Stimulated activated CD4-positive, alpha-beta T cell treated with anti-CD3 and anti-CD28 coated beads, Interleukin-1b, Interleukin-23, amount 100 ng/mL, for 1 hour (primary cell): ENCODE measurements at places on chromosomes 5 and 9.

DNA sequence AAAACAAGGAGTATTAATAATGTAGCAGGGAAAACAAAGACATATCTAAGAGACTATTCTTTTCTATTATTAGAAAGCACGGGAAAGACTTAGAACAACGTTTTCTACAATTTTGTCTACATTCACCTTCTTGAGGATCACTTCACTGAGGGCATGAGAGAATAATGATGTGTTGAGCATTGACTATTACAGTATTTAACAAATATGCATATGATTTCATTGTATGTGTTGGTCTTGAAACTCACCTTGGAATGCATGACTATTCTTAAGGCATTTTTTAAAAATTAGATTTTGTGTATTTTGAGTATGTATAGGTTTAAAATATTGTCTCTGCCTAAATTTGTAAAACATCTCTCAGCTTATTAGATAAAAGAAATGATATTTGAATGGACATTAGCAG lies 1.2 kb downstream of the FSD1L start:
- no peak for DNase-seq

DNA sequence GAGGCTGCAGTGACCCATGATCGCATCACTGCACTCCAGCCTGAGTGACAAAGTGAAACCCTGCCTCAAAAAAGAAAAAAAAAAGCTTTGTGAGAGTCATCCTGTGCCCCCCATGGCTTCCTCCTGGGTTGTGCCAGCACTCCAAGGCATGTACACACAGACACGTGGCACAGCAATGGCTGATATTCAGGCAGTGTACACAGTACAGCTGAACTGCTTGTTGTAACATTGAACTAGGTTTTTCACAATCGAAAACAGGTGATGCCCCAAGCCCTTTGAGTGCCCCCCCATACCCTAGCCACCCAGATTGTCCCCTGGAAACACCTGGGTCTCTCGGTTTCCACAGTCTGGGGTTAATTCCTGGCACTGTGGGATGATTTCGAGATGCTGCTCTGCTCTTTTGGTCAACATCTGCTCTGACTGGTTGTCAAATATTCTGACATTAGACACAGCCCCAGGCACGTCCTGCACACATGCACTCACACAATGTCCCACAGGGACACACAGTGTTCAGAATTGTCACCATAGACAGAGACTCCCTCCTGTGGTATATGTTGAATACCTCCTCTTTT lies 9.2 kb downstream of the SPINK4 start:
- DNase-seq, result no peak

DNA sequence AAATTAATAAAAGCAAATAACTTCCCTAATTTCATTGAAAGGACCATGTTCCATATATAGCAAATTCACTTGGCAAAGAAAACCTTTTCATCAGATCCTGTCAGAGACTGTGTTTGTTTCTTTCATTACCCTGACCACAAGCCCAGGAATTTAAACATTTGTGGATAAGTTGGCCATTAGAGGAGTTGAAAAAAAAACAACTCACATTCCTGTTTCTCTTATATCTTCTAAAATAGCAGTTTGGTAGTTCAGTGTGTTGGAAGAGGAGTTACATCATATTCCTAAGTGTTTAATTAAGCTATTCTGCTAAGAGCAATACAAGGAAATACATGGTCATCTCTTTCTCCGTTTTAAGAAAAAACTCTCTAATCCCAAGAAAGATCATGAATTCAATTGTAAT lies 505.6 kb downstream of the TLE1 start:
- no peak for DNase-seq

GRCh38 chr5:135249658-135250057 lies 149.4 kb downstream of the MACROH2A1 start:
- no peak for DNase-seq

- DNase-seq, result no peak
These were observed 33.5 kb upstream of the HSPB3 start for GRCh38 chr5:54421976-54422375.

DNA sequence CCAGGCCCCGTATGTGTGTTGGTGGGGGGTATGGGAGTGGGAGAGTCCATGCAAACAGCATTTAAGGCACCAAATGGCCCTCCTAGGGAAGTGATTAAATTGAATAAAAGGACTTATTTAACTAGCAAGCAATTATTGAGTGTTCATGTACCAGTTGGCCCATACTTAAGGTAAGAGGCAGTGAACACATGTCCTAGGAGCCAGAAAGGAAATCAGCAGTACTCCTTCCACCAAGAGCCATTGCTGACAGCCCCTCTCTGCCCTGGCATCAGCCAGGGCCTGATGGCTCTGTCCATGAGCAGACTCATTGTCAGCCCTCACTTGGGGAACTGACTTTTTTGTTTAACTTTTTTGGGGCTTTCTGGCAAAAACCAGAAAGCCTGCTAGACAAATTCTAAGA lies 10.4 kb upstream of the SHROOM1 start:
- DNase-seq, result no peak

DNA sequence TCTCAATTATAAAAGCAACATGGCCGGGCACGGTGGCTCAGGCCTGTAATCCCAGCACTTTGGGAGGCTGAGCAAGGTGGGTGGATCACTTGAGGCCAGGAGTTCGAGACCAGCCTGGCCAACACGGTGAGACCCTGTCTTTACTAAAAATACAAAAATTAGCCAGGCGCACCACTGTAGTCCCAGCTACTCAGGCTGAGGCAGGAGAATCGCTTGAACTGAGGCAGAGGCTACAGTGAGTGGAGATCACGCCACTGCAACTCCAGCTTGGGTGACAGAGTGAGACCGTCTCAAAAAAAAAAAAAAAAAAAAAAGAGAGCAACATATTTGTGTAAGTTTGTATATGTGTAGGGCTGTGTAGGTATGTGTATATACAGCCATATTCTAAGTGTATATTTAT lies 7.5 kb downstream of the RPS6 start:
- DNase-seq, result no peak

DNA sequence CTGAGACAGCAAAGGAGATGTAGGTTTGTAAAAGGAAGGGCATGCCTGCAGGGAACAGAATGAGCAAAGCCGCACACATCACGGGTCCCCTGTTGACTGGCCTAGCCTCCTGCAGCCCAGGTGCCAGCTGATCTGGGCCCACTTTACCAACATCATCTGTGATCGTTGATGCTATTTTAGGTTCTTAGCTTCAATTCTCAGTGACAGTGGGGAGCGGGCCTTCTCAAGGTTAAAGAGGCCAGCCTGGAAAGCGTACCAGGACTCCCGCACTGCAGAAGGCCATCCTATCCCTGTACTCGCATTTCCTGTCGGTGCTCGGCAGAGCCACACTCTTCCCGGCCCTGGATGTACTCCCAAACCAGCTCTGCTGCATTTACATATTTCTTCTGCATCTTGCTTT lies 213.5 kb upstream of the IRX1 start:
- DNase-seq, result no peak

DNA sequence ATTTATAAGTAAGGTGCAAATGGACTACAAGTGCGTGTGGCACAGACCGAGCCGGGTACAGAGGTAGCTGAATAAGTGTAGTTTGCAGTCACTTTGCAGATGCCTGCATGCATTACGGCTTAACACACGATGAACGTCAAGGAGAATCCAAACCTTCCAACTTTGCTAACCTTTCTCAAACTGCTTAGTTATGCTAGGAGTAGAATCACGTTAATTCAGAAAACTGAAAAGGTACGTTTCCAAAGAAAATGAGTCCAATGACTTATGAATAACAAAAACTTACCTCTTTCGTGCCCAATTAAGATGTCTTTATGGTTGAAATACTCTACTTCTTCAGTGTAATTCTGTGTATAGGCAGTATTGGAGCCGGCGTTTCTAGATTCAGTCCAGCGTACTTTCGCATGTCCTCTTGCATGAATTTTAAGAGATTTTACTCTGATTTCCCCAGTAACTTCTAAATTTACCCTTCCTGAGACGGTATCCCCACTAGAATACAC lies 539 bp downstream of the ARRDC3 start:
- DNase-seq, result no peak

GRCh38 chr5:145681686-145682085 lies 153.5 kb downstream of the PRELID2 start:
- no peak for DNase-seq

DNA sequence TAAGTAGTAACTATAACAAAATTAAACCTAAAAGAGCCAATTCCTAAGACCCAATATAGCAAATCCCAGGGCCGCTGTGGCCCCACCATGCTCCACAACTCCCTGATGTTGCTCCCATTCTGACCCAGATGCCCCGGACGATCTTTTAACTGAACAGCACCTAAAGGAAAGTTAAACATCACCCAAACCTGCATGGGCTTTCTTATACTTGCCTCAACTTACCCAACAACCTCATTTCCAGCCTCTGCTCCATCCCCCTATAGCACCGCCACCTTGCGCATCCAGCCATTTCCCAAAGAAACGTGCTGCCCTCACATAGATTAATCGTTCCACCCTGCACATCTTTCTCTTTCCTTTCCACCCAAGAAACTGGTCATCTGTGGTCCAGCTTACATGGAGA lies 54.6 kb downstream of the ZNF354C start:
- no peak for DNase-seq

- DNase-seq, result no peak
These were observed 2.5 kb downstream of the STOM start for GRCh38 chr9:121367306-121368137.

DNA sequence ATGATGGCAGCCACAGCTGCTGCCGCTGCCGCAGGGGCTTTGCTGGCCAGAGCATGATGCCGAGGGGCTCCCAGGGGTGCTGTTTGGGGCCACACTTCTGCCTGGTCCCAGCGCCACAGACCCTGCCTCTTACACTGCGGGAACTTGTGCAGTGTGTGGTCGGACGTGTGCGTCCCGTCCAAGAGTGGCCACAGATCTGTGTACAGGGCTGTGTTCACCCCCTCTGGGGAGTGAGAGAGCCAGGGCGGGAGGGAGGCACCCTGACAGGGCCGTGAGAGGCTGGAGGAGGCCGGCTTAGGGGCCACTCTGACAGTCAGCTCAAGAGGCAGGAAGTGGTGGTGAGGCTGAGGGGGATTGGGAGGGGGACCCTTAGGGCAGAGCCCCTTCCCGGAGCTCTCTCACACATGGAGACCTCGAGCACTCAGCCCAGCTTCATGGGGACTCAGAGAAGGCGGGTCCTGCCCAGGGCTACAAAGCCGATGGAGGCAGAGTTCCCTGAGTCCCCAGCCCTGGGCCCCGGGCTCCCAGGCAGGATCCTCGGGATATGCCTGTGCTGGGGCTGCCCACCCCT lies 13.1 kb upstream of the CARD19 start:
- DNase-seq, result no peak

- no peak for DNase-seq
These were observed 28.2 kb downstream of the CDC25C start for GRCh38 chr5:138303372-138303771.

DNA sequence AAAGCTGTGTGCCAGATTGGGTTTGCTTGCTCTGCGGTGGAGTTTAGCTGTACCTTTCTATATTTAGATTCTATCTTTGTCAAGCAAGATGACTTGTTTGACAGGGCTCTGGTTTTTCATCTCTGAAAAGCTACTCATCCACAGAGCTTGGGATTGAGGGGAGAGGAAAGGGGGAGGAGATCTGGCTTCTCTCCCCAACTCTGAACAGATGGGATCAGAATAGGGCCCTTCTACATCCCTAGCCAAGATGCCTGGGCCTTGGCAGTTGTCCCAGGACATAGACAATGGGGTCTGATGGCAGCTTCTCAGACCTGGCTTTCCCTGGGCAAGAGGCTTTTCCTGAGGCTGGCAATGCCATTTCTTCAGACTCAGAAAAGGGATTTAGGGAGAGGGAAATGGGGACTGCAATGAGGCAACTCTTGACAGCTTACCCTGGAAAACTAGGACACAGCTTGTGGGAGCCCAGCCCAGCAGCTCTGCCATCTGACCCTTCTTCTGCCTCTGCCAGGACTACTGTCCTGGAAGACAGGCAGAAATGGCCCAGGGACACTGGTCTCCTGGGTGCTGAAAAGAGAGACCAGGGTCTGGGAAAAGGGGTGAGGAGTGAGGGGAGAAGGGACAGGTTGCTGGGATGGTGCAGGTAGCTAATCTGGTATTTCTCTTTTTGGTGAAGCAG lies 50.2 kb upstream of the ASTN2 start:
- DNase-seq, result no peak

- DNase-seq, result no peak
These were observed 33.5 kb upstream of the LRRC14B start for GRCh38 chr5:157801-158200.

- DNase-seq, result peak; percentile 12
These were observed 55.7 kb downstream of the TSSK1B start for GRCh38 chr5:113378959-113379541.

DNA sequence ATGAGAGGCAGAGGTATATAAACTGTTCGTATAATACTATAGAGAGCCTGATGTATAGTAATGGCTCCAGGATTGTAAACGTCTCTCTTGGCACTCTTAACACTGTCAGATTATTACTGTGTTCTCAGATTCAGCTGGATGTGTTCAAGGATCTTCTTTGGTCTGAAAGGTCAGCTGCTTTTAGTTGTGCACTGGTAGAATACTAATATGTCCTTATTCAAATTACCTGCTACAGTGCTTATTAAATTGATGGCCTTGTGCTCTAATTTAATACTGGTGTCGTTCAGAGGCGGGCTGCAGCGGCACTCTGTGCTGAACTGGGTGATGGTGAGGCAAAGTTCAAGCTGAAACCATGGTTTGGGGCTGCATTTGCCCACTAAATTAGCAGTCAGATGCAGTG lies 216.7 kb upstream of the ARRDC3 start:
- no peak for DNase-seq

GRCh38 chr9:134175808-134176598 lies 11.6 kb upstream of the RNU6ATAC start:
- no peak for DNase-seq

GRCh38 chr5:102324714-102325113 lies 28.6 kb upstream of the SLCO4C1 start:
- DNase-seq, result no peak

GRCh38 chr5:76851728-76852369 lies 2.0 kb downstream of the S100Z start:
- no peak for DNase-seq
